ENCODE measurements at places on chromosomes 16 and 17.

- DNase-seq: no peak
These were observed 23.1 kb upstream of the TMEM97 start for GRCh38 chr17:28295677-28296578.

- DNase-seq: no peak
These were observed 27.4 kb downstream of the MYH3 start for GRCh38 chr17:10629706-10630105.

- no peak for DNase-seq
These were observed 137.6 kb downstream of the COPRS start for GRCh38 chr17:31721291-31722025.

- DNase-seq: no peak
These were observed 5.9 kb upstream of the NAGS start for GRCh38 chr17:43998552-43998951.

- no peak for DNase-seq
These were observed 321.4 kb upstream of the TNRC6C start for GRCh38 chr17:77636835-77637817.

- no peak for DNase-seq
These were observed 51.4 kb downstream of the IRF8 start for GRCh38 chr16:85950136-85950918.

GRCh38 chr17:35930211-35931065 is at the start of gene RDM1:
Gene RDM1 (minus strand): TSS chr17:35930773. CDS start chr17:35930727, 46 bp downstream.
- DNase-seq: no peak

- DNase-seq: no peak
These were observed 470.9 kb upstream of the SOX9 start for GRCh38 chr17:71649941-71650350.

DNA sequence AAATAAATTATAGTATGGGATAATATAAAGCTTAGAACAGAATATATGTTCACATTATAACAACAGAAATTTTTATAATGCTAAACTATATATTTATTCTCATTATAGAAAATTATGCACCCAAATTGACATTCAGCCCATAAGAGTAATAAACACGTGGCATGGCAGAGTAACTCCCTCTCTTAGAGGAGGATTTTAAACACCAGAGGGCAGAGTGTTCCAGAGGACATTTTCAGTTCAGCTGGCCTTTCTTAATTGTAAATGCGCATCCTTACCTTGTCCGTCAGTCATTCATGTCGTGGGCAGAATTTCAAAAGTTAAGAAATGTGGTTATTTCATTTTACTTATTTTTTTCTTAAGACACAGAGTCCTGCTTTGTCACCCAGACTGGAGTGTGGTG is 147.1 kb downstream of the TANC2 start:
- DNase-seq: no peak

- DNase-seq: no peak
These were observed 20.5 kb downstream of the USP7 start for GRCh38 chr16:8943001-8943763.

DNA sequence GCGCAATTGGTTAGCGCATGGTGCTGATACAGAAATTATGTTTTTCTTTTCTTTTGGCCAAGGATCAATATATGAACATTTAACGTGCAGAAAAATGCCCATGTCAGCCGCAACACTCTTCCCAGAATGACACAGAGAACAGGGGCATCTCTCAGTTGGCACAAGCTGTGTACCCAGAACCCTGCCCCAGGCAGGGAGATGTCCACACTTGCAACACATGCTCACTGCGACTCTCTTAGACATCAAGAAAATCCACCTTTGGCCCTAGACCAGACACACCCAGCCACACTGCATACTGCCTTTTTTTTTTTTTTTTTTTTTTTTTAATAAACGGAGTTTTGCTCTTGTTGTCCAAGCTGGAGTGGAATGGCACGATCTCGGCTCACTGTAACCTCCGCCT is 17.0 kb downstream of the PITPNA start:
- no peak for DNase-seq

- DNase-seq: no peak
These were observed 129.8 kb downstream of the NTN1 start for GRCh38 chr17:9151091-9151490.

DNA sequence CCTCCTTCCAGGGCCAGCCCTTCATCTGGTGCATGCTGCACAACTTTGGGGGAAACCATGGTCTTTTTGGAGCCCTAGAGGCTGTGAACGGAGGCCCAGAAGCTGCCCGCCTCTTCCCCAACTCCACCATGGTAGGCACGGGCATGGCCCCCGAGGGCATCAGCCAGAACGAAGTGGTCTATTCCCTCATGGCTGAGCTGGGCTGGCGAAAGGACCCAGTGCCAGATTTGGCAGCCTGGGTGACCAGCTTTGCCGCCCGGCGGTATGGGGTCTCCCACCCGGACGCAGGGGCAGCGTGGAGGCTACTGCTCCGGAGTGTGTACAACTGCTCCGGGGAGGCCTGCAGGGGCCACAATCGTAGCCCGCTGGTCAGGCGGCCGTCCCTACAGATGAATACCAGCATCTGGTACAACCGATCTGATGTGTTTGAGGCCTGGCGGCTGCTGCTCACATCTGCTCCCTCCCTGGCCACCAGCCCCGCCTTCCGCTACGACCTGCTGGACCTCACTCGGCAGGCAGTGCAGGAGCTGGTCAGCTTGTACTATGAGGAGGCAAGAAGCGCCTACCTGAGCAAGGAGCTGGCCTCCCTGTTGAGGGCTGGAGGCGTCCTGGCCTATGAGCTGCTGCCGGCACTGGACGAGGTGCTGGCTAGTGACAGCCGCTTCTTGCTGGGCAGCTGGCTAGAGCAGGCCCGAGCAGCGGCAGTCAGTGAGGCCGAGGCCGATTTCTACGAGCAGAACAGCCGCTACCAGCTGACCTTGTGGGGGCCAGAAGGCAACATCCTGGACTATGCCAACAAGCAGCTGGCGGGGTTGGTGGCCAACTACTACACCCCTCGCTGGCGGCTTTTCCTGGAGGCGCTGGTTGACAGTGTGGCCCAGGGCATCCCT is 7.4 kb downstream of the NAGLU start:
- no peak for DNase-seq

GRCh38 chr17:80122026-80122575 is 20.7 kb downstream of the GAA start:
- no peak for DNase-seq

- DNase-seq: no peak
These were observed 5.0 kb downstream of the LYRM1 start for GRCh38 chr16:20905576-20905975.

DNA sequence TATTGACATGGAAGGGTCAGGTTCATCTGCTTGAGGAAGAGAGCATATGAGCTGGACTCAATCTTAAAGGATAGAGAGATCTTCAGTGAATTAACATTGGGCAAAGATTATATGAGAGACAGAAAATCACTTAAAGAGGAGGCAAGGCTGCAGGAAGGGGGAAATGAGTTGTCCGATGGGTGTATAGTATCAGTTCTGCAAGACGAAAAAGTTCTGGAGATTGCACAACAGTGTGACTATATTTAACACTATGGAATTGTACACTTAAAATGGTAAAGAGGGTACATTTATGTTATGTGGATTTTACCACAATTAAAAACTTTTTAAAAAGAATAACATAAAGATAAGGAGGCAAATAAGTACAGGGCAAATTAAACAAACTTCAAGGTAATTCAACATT is 80.7 kb downstream of the HELZ start:
- no peak for DNase-seq

- no peak for DNase-seq
These were observed 14.0 kb upstream of the STAC2 start for GRCh38 chr17:39239640-39240314.

DNA sequence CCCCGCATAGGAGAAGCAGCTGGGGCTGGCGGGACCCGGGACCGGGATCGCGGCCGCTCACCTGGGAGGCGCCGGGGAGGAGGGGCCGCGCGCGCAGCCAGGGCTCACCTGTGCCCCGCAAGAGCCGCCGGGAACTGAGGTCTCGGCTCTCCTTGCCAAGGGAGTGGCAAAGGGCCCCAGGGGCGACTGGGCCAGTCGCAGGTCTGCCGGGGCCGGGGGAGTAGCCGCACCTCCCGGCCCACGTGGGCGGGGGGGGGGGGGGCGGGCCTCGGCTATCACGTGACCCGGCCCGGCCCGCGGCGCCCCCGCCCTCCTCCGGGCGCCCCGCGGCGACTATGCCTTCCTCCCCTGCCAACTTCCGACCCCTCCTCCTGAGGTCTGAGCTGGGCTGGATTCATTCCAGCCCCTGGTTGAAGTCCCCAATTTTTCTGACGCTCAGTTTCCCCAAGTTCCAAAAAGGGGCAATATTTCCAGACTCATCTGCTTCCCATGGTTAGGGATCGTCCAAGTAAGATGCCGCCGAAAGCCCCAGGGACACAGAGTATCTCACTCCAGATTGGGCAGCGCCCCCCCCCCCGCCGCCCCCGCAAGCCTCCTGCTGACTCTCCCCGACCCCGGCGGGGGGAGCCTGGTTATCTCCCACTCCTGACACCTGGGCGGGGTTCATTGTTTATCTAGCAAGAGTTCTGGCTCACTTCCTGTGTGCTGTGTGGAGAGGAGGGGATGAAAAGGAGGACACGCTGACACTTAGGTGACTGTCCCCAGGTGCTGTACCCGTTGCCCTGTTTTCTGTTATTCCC is at the start of gene TMC6:
Gene TMC6 (minus strand): TSS at position 205 of the 800 bp plus-strand sequence. CDS start 1,923 bp downstream, outside the sequence.
- DNase-seq: no peak

Measured in esophagus squamous epithelium (tissue), 5 donors.